ENCODE measurements at places on chromosomes 12 and 14.

GRCh38 chr12:27331927-27332324, 710 bp upstream of the BMAL2 start:
- DNase-seq: no peak

DNA sequence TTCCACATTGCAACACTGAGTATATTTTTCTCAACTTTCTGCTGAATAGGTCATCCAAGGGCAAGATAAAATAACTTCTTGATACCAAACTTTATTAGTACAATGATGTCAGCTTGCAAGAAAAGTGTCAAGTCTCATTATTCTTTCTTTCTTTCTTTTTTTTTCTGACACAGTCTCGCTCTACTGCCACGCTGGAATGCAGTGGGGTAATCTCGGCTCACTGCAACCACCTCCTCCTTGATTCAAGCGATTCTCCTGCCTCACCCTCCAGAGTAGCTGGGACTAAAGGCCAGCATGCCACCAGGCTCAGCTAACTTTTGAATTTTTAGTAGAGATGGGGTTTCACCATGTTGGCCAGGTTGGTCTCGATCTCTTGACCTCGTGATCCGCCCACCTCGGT, 523.4 kb downstream of the FSCB start:
- DNase-seq: no peak

DNA sequence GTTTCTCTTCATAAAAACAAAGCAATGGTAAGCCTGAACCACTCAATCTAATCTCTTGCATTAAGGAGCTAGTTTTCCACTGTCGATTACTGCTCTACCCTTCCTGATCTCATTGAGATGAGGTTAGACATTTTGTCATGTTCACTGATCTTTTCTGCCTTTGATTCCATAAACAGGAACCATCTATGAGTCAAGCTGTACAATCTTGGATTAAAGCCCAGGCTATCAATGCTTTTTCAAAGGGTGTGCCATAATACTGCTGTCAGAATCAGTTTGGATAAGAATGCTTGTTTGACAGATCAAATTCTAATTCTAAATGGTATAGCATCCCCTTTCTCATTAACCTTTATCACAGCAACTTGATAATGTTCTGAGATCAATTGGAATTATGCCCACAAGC, 16.1 kb downstream of the GRIP1 start:
- DNase-seq: no peak

DNA sequence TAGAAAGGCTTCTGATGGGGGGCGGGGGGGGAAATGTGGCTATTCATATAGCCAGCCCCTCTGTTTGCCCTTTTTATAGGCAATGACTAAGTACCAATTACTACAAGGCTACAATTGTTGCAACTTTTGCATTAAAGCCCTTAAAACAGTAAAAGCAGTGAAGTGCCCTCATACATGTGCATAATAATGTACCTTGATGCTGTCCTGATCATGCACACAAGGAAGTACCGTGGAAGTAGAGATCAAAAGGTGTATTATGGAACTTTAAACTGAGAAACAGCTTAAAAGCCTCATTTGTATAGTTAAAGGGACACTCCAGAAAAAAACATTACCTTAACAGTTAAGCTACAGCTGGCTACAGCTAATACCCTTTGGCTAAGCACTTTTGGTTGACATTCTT, 111.8 kb downstream of the PLEKHG7 start:
- DNase-seq: no peak

DNA sequence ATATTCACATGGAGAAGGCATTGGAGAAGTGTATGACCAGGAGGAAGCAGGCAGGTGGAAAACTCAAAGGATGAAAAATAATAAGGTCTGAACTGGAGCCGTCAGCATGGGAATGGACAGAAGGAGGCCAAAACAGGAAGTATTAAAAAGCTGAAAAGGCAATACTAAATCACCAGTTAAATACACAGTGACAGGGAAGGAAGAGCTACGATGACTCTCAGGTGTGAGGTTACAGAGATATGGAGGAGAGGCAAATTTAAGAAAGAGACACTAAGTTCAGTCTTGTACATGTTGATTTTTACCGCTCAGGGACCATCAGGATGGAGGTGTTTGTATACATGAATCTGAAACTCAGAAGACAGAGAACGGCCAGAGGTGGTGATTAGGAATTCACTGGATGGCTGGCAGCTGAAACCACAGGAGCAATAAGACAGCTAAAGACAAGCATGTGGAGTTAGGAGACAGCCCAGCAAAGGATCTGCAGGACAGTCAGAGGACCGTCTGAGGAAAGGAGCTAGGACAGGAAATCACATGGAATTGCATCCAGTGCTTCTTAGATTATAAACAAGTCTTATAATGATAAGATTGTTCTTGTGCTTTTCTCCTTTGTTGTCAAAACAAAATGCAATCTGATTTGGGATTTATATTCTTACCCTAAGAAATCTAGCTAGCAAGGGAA, 33.9 kb upstream of the CDKN3 start:
- no peak for DNase-seq

- DNase-seq: no peak
Observed at GRCh38 chr14:58280954-58281787, 17.2 kb upstream of the ARID4A start.

DNA sequence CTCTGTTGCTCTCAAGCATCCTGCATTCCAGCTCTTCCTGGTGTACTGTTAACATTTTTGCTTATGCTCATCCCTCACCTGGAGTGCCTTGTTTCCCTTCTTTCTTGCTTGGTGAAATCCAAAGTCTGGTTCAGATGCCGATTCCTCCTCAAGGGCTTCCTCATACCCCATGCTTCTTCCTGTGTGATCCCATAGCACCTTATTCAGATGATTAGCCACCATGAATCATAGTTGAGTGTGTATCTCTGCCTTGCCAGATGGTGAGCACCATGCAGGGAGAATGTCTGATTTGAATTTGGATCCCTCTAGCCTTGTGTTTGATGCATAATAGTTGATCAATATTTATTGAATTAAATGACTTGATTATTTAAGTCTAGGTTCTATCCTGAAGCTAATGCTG, 39.4 kb upstream of the ANO4 start:
- DNase-seq: no peak

GRCh38 chr12:120439646-120440247, 1.8 kb downstream of the COX6A1 start:
- no peak for DNase-seq

DNA sequence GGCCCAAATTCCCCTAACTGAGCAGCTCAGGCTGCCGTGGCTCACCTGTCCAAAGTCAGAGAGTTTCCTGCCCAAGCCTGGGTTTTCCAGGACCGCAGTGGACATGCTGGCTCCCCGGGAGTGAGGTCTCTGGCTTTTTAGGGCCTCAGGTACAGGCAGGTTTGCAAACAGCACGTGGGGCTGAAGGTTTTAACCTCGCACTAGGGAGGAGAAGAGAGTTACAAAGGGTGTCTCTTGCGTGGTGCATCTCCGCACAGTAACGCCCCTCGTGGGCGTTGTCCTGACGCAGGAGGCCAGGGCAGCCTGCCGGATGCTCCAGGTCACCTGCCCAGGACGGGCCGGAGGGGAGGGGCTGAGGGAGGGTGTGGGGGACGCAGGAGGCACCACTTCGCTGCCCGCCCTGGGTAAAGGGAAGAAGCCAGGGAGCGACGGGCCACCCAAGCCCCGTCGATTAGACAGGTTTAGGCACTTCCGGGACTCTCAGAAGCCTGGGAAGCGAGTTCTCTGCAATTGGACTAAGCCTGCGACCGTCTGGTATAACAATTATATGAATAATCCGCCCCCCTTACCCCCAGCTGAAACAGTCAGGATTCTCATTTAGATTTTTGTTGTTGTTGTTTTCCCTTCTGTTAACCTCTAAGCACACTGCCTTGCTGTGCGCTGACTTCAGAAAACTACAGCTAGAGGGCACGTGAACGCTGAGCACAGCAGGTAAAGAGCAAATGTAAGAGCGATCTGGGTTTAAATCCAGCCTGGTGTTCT, at the start of gene PAH:
Gene PAH, minus strand, starts transcription at position 219 of the 762 bp plus-strand sequence. Its CDS starts 114 bp downstream, at position 105.
- no peak for DNase-seq

DNA sequence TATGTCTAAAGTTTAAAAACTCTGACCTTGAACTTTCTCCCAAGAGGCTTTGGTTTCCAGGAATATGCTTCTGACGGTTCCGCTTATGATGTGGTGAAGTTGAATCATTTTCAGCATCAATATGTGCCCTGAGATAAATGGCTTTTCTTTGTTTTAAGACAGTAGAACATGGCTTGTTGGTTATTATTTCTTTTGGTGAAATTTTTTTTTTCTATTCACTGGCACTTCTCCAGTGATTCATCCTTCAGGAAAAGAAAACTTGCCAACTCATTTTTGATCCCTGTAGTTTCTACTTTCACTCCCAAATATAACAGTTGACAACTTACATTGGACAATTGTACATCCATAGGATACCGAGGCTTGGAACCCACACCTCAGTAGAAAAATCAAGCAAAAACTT, 1301.2 kb upstream of the FLRT2 start:
- no peak for DNase-seq

GRCh38 chr14:69683971-69684370, 72.6 kb downstream of the SUSD6 start:
- no peak for DNase-seq

- no peak for DNase-seq
Observed at GRCh38 chr12:25135531-25136154, 59.3 kb downstream of the DNAI7 start.

GRCh38 chr12:46664761-46665287, 161.0 kb downstream of the SLC38A4 start:
- no peak for DNase-seq

GRCh38 chr12:48489012-48489411, 6.7 kb downstream of the C12orf54 start:
- DNase-seq: no peak

DNA sequence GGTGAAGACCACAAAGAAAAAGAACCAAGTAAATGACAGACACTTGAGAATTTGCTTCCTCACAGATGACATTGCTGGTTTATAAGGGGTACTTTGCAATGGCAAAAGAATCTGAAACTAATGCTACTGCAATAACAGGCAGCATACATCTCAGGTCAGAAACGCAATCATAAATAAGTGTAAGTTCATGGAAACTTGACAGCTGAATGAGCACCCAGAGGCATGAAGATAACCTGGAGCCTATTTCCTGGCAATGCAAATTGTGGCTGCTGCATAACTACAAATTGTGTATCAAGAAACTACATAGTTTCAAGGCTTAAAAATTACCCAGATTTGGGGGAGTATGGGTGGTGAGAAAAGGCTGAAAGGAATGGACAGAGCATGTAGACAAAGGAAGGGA, 8.5 kb upstream of the MYO1A start:
- no peak for DNase-seq

DNA sequence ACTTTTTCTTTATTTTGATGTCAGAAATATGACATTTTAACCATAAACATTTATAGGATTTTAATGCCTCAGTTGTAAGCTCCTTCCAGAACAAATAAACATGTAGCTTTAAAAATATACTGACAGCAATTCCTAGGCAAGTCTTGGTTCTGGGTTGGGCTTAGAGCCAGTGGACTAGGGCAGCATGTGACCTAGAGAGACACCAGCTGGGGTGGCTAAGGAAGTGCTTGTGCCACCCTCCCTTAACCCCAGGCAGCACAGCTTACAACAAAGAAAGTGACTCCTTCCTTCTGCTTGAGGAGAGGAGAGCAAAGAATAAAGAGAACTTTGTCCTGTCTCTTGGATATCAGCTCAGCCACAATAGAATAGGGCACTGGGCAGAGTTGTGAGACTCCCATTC, 61.6 kb upstream of the KTN1 start:
- no peak for DNase-seq

DNA sequence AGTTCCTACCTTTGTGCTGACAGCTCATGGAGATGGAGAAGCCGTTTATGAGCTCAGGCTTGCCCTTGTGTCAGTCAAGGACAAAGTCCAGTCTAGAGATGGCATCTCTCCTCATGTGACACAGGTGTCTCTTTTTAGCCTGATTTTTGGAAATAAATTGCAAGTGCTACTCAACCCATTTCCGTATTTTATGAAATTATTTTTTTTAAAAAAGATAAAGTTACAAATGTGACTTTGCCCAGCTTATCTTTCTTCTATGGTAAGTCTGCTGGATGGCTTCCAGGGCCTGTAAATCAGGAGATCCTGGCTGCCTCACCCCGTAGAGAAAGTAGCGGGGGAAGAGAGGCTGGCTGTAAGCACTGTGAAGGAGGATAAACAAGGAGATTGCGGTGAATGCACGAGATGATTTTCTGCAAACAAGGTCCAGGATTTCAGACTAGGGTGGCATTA, 169.7 kb downstream of the MYRFL start:
- DNase-seq: no peak

- no peak for DNase-seq
Observed at GRCh38 chr12:109772622-109773321, 59.1 kb downstream of the FAM222A start.

DNA sequence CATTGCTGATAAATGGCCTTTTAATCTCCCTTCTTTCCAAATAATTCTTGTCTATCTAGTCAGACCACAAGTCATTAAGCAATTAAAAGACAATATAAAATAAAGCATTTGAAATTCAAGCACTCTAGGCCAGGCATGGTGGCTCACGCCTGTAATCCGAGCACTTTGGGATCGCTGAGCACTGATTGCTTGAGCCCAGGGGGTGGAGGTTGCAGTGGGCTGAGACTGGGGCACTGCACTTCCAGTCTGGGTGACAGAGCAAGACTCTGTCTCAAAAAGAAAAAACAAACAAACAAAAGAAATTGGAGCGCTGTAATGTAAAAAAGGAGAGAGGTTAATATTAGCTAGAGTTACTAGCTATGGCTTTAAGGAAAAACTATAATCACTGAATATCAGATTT, 30.5 kb upstream of the CSRP2 start:
- no peak for DNase-seq

- DNase-seq: no peak
Observed at GRCh38 chr12:63922474-63922873, 78.0 kb downstream of the SRGAP1 start.

GRCh38 chr14:95440951-95441350, 75.5 kb downstream of the SYNE3 start:
- DNase-seq: no peak
